ENCODE measurements at places on chromosomes 16 and 17.
A peak's percentile ranks its signal among the peaks of the same experiment; 100 is the strongest.

GRCh38 chr17:80374732-80375585 lies 40.0 kb upstream of the ENDOV start:
- DNase-seq: no peak

GRCh38 chr16:78461087-78461486 lies 361.6 kb downstream of the WWOX start:
- no peak for DNase-seq

- no peak for DNase-seq
Observed at GRCh38 chr16:84614968-84615813, 2.7 kb downstream of the COTL1 start.

DNA sequence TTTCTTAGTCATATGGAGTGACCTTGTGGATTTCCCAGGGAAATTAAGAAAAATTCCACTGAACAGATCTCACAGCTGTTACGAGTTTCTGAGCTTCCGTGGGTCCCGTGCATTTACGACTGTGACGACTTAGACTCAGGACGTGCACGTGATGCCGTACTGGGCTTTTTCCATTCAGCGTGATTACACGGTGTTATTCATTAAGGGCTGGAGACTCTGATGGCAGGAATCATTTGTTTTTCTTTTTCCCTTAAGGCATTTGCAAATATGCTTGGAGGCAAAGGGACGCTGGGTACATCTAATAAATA lies 57.2 kb downstream of the TBC1D16 start:
- DNase-seq: no peak

- no peak for DNase-seq
Observed at GRCh38 chr17:77841742-77842527, 116.6 kb upstream of the TNRC6C start.

GRCh38 chr17:7312432-7313087 lies 2.6 kb downstream of the GPS2 start:
- no peak for DNase-seq

DNA sequence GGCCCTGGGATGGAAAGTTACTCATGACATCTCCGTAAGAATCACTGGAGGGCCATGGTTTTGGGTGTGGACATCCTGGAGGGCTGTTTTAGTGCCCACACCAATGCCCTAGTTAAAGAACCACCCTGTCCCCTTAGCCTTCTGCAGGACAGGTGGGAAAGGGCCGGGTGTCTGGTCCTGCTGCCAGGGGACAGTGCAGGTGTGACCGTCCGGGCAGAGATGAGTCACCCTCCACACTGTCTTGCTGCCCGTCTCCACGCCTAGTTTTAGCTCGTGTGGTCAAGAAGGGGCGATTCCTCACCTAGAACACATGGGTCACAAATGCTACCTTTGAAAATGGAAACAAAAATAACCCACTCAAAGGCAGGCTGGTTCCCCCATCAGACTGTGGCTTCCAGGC lies 17.0 kb downstream of the CEP295NL start:
- DNase-seq: no peak

GRCh38 chr17:82064433-82065192 lies 991 bp downstream of the DUS1L start:
- peak; percentile 8 for DNase-seq

DNA sequence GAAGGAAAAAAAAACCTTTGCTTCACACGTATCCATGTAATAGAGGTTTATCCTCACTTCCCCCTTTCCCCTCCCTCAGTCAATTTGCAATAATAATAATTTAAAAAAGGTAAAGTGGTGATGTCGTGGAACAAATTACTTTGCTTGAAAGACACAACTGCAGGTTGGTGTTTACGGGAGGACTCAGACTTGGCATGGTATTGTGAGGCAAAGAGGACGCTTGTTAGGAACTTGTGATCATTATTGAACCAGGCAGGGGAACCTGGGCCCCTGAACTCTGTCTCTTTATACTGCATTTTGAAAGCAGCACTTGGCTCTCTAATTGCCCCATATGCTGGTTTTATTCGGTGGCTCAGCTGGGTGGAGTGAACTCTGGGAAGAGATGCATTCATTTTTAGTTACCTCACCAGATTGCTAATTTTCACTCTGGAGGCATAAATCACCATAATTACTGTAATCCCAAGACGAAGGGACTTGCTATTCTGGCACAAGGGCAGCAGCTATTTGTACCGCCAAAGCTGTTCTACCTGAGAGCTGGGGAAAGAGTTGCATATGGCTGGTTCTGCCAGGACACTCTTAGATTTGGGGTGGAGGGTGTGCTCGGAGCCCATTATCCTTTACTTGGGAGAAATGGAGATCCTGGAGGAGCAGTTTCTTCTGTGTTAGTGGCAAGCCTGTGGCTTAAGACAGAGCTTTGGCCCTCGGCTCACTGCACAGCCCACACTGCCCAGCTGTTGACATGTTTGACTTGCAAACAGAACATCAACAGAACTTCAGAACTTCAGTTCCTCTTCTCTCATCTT lies 5.7 kb upstream of the DHX8 start:
- DNase-seq: no peak

All from stimulated activated CD4-positive, alpha-beta T cell treated with anti-CD3 and anti-CD28 coated beads, Interleukin-4, amount 100 ng/mL, for 1 hour (primary cell).